ENCODE measurements at places on chromosomes 5 and 9.

- DNase-seq, result peak; percentile 21
Measured at GRCh38 chr5:41519801-41520200, 9.4 kb upstream of the PLCXD3 start.

GRCh38 chr5:139950436-139950835 lies 92.7 kb downstream of the NRG2 start:
- no peak for DNase-seq

GRCh38 chr5:89071101-89071940 lies 188.3 kb upstream of the MEF2C start:
- DNase-seq, result no peak

- DNase-seq, result no peak
Measured at GRCh38 chr9:126328407-126328806, 1.8 kb downstream of the MVB12B start.

DNA sequence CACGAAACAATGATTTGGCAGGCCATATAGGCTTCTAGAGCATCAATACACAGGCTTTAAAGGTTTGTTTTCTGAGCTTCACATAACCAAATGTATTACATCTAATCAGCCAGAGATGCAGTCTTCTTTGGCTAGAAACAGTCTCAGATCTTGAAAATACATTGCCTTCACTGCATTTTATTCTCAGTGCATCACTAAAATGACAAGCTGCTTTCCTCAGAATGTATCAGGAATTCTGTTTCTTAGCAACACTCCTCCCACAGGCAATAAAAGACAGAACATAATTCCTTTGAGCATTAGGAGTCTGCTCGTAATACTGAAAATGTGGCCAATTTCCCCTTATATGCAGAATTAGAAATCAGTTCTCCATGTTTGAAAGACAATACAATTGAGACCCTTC lies 36.9 kb downstream of the FEM1C start:
- DNase-seq, result no peak

DNA sequence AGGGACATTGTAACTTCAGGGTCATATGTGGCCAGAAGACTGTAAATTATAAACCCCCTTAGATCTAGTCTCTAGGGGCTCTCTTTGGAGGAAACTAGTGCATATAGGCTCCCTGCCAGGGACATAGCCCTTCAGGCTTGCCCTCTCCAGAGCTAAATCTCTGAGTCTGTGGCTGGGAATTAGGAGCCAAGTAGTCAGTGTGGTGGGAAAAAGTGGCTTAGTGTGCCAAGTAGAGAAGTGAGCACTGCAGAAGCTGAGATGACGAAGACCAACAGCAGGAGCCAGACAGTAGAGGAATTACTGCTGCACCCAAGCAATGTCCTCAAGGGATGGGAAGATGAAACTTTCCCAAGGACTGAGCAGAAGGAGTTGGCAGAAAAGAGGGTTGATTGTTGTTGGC lies 71.2 kb downstream of the CWC27 start:
- DNase-seq, result no peak
